NCI-H2081 treated with DMSO at 0.1 percent for 48 hours (cell line): ENCODE measurements at places on chromosomes 6 and 20.

GRCh38 chr6:44192428-44193041, 24.2 kb upstream of the MYMX start:
- DNase-seq = no peak

DNA sequence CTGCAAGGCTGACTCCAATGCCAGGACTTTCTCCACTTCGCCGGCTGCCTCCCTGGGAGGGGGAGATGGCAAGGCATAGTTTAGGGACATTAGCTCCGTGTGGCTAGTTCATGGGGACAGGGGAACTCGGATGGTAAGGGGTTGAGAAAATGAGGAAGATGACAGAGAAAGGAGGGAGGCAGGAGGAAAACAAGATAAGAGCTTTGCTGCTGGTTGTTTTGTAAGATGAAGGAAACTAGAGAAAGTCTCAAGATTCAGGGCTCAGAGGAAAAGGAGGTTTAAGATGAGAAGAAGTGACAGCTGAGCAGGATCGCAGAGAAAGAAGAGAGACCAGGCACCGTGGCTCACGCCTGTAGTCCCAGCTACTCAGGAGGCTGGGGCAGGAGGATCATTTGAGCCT, 180.9 kb upstream of the RREB1 start:
- no peak for DNase-seq

DNA sequence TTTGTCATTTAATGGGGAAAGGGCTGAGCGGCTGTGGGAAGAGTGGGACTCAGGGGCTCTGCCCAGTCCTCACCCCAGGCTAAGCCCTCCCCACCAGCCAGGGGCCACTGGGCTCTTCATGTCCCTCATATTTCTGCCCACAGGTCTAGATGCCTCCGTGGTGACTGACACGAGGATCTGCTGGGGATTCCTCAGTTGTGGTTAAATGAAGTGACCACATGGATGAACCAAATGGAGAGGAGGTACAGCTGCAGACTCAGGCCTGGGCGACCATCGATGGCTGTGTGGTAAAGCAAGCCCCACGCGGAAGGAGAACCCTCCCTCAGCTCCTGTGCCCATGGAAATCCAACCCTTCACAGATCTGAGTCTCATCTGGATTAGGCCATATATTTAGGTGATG, 29.4 kb downstream of the RAET1L start:
- no peak for DNase-seq

DNA sequence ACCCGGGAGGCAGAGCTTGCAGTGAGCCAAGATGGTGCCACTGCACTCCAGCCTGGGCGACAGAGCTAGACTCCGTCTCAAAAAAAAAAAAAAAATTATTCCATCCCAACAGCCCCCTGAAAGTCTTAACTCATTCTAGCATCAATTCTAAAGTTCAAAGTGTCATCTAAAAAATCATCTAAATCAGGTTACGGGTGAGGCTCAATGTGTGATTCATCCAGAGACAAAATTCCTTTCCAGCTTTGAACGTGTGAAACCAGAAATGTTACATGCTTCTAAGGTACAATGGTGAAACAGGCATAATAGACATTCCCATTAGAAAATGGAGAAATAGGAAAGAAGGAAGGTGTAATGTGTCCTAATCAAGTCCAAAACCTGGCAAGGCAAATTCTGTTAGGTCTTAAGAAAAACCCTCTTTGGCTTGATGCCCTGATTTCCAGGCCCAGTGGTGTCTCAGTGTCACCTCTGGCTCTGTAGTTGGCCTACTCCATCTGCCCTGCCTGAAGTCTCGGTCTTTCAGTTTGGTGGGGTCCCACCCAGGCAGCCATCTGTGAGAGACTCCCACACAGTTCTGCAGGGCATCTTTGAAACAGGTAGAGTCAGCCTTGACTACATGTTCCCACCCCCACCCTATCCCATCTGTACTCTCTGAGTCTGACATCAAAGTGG, 43.5 kb downstream of the HFE start:
- DNase-seq = no peak

- no peak for DNase-seq
Observed at GRCh38 chr20:40946451-40946850, 82.2 kb upstream of the TOP1 start.

GRCh38 chr6:11425431-11425871, 112.1 kb upstream of the TMEM170B start:
- DNase-seq = no peak

DNA sequence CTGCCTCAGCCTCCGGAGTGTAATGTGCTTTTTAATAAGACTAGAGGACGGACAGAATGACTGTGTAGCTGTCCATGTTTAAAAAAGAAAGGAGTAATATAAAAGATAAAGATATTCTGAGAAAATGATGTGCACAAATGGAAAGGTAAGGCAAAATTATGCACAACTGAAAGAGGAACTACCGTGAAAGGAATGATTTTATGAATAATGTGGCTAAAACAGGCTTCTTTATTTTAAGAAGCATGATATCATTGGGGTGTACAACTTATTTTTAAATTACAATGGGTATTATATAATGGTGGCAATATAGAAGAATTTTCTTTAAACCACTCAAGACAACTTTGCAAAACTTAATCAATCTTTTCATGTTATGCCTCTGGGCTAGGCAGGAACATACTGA, 78.1 kb downstream of the FIG4 start:
- no peak for DNase-seq

- no peak for DNase-seq
Observed at GRCh38 chr6:17334265-17334664, 53.1 kb downstream of the RBM24 start.

DNA sequence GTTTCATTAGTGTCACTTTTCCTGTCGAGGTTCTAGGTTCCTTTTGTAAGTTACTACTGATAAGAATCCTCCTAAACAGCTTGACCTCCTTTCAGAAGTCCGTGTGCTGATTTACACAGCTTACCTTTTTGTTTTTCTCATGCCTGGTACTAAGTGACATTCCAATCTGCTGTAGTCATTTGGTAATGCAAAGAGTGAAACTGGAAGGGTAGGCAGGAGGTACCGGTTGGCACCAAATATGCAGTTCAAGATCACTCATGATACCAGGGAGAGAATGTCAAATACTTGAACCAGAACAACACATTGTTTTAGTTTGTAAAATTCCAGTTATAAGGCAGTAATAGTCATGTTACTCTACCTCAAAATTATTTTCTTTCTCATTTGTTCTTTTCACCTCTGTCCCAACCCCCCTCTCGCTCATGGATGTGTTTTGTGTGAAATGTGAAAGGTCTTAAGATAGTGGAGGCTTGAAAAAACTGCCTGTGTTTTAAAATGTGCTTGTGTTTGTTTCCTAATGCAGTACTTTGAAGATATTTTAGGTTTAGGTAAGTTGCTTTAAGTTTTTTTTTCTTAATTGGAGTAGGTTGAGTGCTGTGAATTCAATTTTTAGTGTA, 23.2 kb downstream of the AFDN start:
- DNase-seq = no peak

GRCh38 chr20:30484009-30484748, 773.3 kb upstream of the DEFB115 start:
- no peak for DNase-seq

- DNase-seq = no peak
Observed at GRCh38 chr20:41275301-41275731, 42.2 kb downstream of the ZHX3 start.

- no peak for DNase-seq
Observed at GRCh38 chr20:2742934-2743559, 50.5 kb downstream of the EBF4 start.

- peak; percentile 53 for DNase-seq
Observed at GRCh38 chr6:107555449-107555848, 65.5 kb downstream of the SOBP start.

DNA sequence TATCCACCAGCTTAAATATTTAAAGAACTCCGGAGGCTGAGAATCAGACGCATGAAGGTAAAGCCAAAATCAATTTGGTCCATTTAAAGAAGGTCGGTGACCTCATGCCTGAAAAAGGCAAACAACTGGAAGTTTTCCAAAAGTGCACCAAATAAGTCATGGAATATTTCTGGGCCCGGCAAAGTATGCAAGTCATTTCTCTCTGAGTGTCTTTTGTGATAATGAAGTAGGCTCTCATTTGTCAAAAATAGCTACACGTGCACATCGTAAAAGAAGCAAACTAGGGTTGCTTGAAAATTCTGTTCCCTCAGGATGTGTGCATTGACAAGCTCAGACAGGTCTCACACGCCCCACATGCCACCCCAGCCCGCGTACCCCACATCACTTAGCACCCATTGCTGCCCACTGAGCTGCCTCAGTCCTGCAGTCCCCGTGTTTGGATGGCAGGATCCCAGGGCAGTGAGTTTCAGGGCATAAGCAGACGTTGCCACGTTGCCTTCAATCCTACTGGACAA, 20.5 kb upstream of the PYGB start:
- no peak for DNase-seq

DNA sequence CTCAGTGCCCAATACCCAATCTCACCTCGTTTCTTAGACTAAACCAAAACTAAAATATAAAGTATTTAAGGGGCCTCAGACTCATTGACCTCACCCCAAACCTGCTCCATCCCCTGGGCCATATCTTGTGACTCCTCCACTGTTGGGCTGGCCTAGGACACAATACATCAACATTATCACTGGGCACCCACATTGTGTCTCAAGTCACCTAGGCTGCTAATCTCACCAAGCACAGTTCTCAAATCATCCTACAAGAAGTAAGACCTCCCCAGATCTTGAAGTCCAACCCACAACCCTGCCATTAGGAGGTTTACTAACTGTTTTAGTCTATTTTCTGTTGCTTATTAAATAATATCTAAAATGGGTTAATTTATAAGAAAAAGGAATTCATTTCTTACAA, 96.2 kb downstream of the CRYBG1 start:
- no peak for DNase-seq

- no peak for DNase-seq
Observed at GRCh38 chr6:106792536-106793236, 163.3 kb downstream of the QRSL1 start.

DNA sequence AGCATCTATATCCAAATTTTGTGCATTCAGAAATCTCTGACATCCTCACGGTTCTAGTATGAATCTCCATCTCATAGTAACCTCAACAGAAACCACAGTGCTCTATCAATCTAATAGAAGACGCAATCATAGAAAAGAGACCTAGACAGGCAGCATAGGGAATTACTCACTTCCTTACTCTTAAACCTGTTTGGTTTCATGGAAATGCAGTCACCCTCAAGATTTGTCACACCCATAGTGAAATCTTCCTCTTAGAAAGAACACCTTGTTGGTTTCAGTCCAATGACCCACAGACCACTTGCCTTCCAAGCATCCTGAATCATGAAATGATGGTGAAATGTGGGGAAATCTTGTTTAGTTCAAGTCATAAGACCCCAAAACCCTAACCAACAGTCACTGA, 166.1 kb upstream of the PRDM1 start:
- no peak for DNase-seq
